NCI-H1417 treated with DMSO at 0.1 percent for 48 hours (cell line): ENCODE measurements at places on chromosomes 16 and 17.

DNA sequence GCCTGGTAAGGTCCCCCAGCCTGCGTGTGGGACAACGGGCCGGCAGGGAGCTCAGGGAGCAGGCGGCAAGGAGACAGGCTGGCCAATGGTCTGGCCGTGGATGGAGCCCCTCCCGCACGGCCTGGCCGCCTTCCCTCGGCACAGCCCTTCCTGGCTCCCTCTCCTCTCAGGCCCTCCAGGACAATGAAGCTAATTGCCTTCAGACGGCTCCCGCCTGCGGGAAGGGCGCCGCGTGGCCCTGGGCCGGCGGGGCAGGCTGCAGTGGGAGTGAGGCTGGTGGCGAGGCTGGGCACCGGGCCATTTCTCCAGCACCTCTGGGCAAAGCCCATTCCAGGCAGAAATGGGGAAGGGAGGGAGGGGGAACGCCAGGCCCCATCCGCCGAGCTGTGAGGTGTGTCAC, 50.9 kb downstream of the ENGASE start:
- DNase-seq = no peak

DNA sequence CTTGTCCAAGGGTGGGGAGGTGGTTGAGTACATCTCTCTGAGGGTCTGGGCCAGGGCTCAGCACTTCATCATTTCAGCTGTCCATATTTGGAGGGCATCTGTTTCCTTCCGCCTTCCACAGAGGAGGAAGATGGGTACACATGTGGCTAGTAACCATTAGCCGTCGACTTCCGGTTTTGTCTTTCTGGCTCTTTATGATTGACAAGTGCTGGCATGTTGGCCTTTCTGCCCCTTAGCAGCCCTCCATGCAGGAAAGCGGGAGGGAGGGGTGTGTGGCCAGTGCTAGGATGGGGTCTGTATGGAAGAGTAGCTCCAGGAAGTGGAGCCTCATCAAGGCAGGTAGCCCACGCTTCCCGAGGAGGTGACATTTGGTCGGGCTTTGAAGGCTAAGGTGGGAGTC, 69.6 kb downstream of the RAI1 start:
- DNase-seq = no peak

- no peak for DNase-seq
Observed at GRCh38 chr17:58060596-58061191, 22.5 kb upstream of the DYNLL2 start.

GRCh38 chr16:85132456-85133289, 20.4 kb upstream of the CIBAR2 start:
- no peak for DNase-seq

- DNase-seq = no peak
Observed at GRCh38 chr17:50699410-50699809, 8.3 kb downstream of the ANKRD40 start.

GRCh38 chr17:43553573-43553972, 7.4 kb upstream of the ETV4 start:
- DNase-seq = no peak

GRCh38 chr17:20281860-20282259, 185.5 kb downstream of the LGALS9B start:
- DNase-seq = no peak

- no peak for DNase-seq
Observed at GRCh38 chr17:20094777-20095176, 85.6 kb downstream of the SPECC1 start.
